ENCODE measurements at places on chromosomes 1 and 21.

- no peak for DNase-seq
These were observed 69.9 kb upstream of the DR1 start for GRCh38 chr1:93275634-93276295.

GRCh38 chr1:232334811-232335210 lies 295.1 kb downstream of the SIPA1L2 start:
- DNase-seq: no peak

GRCh38 chr1:32885676-32886003 lies 651 bp upstream of the HPCA start:
- no peak for DNase-seq

DNA sequence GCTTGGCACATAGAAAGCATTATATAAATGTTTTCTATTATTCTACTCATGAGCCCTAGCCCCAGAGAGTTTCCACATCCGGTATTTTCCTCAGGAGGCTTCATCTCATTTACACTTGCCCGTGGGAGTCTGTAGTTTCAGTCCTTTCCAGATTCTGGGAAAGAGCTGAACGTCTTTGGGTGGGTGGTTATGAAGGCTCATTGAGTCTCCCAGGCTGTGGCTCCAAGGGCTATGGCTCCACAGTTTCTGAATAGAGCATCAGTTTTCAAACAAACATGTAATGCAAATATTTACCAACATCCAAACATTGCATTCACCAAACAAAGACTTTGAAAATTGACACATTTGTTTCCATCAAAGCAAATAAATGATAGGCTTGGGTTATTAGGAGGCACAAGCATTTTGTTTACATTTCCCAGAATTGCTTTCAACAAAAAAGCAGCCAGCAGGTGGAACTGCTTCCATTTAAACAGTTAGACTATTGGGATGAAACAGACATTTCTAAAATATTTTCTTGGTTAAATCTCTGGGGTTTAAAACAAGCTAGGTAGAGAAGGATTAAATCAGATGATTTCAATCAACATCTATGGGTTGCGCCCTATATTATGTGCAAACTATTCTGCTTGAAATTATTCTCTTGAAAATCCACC lies 1.3 kb upstream of the LEMD1 start:
- DNase-seq: no peak

DNA sequence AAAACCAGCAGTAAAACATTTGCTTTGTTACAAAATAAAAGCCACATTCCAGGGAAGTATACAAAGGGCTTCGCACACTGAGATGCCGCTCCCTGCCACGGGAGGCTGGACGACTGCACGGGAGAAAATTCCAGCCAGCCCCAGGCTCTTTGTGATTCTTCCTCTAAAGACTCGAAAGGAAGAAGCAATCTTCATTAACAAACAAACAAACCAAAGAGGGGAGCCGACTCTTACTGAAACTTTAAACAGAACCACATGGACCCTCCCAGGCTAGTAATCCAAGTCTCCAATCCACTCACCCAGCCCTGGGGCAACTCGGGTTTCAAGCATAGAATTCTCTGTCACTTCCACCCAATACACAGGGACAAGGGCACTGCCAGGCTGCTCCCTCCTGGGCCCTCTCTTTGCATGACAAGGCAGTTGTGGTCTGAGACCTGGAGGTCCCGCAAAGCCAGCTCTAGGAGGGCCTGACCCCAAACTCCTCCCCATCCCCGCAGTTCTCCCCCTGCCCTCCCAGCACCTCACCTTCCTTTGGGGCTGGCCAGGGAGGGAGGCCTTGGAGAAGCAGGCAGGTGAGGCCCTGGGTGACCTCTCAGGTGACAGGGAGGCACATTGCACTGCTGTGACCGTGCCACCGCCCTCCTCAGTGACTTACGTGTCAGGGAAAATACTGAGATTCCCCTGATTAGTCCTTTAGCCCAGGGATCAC lies 26.6 kb upstream of the COL18A1 start:
- DNase-seq: no peak

DNA sequence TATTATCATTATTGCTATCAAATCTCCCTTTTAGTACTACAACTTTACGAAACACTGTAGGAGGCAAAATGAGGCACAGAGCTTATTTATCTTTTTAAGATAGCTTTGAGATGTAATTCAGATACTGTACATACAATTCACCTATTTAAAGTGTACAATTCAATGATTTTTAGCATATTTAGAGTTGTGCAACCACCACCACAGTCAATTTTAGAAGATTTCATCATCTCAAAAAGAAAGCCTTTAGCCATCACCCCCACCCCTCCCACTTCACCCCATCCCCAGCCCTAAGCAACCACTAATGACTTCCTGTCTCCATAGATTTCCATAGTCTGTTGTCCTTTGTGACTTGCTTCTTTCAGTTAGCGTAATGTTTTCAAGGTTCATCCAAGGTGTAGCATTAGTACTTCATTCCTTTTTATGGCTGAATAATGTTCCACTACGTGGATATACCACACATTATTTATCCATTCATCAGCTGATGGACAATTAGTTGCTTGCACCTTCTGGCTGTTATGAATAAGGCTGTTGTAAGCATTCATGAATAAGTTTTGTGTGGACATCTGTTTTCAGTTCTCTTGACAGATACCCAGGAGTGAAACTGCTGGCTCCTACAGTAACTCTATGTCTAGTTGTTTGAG lies 9.4 kb upstream of the CAPN9 start:
- no peak for DNase-seq
